NCI-H2029 (cell line): ENCODE measurements at places on chromosomes 12 and 14.

- peak; percentile 17 for DNase-seq
Measured at GRCh38 chr14:52131640-52132320, 62.9 kb upstream of the NID2 start.

DNA sequence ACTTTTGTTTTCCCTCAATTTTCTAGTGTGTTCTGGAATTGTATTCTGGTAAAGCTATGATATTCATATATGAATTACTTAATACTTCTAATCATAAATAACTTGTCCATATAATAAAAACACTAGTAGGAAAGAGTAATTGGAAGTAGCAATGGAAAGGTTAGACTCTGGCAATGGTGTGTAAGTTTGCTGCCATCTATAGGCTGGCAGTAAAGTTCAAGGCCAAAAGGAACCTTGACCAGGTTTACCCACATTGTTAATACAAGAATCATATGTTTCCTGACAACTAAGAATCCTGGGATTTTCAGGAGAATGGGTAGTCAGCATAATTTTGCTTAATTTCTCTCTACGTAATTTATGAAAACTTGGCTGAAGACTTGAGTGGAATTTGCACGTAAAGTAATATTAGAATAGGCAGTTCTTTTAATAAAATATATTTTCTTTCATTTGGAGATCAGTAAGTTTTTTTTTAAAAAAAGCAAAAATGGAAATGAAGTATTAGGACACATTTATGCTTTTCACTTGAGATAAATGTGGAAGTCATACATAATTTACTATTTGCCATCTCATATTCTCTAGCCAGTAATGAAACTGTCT is 926.7 kb downstream of the GALC start:
- no peak for DNase-seq

DNA sequence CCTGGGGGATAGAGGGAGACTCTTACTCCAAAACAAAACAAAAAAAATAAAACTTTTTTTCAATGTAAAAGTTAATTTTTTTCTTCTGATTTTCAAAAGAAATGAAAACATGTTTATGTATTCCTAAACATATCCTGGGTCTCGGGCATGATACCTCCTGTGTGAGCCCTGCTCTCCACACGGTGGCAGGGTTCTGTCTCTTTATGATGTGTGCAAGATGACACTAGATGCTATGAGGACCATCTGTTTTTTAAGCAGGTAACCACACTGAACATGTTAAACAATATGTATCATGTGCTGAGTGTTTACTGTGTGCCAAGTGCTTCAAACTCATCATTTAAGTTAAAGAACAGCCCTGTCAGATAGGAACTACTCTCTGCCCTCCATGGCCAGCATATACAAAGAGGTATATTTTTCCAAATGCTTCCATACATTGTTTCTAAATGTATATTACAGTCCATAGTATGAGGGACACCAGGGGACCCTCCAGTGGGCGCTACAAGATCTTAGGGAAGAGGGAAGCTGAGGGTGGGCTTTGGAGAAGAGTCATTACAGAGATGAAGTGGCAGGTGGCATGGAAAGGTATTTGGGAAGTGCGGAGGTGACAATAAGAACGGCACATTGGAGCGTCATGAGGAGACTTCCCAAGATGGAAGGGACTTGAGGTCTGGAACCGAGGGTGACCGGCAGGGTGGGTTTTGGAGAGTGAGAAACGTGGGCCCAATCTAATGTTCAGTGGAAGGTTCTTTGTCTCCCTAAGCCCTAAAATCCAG is 28.5 kb downstream of the FOS start:
- peak; percentile 37 for DNase-seq

DNA sequence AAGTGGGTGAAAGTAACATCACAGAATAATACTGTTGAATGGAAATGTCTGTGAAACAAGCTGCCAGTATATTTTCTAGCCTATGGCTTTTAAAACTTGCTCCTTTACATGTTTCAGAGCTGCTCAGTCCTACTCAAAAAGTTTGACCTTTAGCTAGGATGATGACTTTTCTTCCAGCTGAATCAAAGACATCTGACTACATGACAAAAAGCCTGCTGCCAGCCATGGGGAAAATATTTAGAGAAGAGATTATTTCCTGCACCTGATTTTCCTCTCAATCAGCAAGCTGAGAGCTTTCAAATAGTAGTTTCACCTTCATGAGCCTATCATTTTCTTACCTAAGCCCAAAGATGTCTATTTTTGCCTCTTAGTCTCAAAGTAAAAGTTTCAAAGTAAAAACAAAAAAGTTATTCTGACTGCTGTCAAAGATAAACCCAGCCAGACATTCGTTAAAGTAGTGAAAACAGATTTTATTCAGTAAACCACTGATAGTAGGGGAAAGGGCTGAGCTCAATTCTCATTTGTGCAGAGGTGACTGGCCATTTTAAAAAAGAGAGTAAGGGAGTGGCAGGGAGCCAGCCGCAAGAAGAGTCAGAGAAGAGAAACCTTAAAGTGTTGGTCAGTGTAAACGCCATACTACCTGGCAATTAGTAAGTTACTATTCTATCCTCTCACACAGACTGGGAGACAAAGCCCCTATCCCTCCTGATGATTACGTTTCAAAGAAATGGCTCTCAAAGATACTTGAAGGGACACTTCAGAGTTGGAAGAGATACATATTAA is 2.2 kb downstream of the ATP6V1D start:
- DNase-seq, result no peak

DNA sequence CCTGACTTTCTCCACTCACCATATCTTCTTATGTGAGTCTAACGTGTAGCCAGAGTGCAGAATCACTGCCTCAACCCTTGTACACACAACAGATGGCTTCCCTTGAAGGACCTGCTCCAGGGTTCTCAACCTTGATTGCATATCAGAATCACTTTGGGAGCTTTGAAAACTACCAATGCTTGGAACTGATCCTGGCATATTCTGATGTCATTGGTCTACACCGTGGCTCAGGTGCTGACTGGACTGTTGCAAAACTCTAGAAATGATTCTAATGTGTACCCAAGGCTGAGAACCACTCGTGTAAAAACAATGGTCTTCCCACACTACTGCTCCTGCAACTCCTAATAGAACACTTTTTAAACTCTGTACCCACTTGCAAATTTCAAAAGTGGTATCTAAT is 18.5 kb downstream of the TMEM132D start:
- no peak for DNase-seq

- peak; percentile 29 for DNase-seq
Measured at GRCh38 chr12:120529641-120530417, 871 bp upstream of the COQ5 start.

DNA sequence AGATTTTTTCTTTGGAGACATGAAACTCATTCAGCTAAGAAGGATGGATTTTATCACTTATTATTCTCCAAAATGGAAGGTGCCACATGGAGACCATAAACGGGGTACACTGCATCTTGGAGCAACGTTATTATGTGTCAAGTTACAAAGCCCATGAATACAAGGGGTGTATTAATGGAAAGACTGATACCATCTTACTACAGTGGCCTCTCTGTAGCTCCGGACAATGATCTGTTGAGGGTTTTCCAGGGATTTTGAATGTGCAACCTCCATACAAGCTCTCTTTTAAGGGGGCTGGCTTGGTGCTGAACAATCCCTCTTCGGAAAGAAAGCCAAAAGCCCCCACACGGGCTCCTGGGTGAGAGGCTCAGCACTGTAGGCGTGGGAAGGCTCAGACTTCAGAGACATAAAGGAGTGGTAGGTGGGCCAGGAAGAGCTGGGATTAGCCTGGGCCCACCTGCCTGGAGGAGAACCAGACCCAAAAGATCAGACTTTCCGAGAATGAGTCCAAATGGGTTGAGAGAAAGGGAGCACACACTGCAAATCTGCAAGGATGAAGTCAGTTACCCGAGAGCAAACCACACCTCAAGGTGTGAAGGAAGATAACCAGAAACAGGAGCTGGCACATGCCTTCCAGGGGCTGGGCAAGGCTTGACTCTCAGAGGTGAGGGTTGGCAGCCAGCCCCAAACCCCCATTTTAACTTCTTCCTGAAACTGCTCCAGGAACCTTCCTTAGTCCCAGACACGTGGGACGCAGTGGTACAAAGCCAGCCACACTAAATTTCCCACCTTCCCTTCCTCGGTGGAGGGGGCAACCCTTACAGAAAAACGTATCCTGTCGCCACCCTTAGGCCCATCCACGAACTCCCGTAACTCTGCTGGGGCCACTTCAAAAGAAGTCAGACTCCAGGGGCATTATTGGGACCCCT is 1.5 kb downstream of the VPS37B start:
- no peak for DNase-seq

DNA sequence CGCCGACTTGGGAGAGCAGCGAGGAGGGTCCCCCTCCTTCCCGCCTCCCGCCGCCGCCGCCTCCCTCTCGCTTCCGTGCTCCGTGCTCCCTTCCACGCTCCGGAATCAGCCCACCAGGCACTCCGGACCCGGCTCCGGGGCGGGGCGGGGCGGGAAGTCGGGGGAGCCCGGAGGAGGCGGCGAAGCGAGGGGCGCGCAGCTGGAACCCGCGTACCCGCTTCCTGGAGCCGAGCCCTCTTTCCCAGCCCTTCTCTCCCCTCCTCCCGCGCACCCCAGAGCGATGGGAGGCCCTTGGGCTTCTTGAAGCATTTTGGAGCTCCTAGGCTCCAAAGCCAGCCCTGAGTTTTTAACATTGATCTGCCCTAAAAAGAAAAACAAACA is at the start of gene SYNDIG1L:
Gene SYNDIG1L, minus strand, starts transcription at position 9 of the 381 bp plus-strand sequence. CDS start 16,466 bp downstream, outside the sequence.
- no peak for DNase-seq

DNA sequence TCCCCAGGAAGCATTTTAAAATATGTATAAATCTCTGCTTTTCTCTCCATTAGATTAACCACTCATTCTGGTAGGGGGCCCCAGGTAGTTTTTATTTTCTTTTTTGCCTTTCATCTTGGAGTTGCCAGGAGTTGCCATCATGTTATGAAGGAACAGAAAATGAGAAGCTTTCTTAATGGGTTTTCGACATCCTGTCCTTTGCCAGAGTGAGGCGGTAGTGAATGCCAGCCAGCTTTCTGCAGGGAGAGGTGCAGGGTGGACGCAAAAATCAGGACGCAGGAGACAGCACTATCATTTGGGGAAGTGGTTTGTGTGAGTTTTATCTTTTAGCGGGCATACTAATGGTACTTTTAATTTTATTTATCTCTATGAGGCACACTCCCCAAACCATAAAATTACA is 1.7 kb downstream of the RASSF8 start:
- no peak for DNase-seq

GRCh38 chr14:75514673-75515628 is 7.3 kb upstream of the BATF start:
- no peak for DNase-seq

GRCh38 chr12:77724367-77724957 is 106.2 kb upstream of the NAV3 start:
- peak; percentile 66 for DNase-seq

DNA sequence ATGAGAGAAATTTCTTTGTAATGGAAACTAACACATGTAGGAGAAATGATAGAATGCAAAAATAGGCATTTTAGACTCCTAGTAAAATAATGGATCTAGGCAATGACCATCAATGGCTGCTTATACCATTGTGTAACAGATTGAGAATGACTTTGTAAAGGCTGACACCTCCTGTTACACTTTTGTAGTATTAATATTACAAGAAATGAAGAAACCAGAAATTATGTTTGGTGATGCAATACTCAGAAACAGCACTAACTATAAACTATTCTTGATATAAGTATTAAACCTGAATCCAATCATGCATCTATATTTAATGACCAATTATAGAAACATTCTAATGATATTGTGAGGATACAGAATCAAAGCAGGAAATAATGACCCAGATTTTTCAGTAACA is 108.5 kb upstream of the CNTN1 start:
- no peak for DNase-seq

DNA sequence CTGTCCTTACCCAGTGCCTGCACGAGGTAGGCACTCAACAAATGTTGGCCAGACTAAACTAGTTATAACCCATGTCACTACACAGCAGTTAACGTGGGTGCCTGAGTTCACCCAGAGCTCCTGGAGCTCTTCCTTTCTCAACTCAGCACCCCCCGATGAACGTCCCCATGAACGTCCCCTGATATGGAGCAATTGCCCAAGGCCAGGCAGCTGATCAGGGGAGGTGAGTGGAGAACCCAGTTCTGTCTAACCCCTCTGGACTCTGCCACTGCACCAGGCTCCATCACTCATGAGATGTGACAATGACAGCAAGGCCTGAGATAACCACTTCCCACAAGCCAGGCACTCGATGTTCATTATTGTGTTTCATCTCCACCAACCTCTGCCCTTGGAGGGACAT is 199.0 kb downstream of the BCL11B start:
- no peak for DNase-seq
